ENCODE measurements at places on chromosomes 5 and 9. TPM values are rescaled to one million over a fixed set of nuclear protein-coding genes. Genes with fewer than 3 reads are reported as not detected.

The DBH gene
- not detected for polyA plus RNA-seq

The SLC27A6 gene
- not detected for polyA plus RNA-seq

The IRX1 gene
- polyA plus RNA-seq, result not detected

The AGXT2 gene
- polyA plus RNA-seq, result not detected

The FAM219A gene
- 12.9 TPM for polyA plus RNA-seq

The CCNO gene
- polyA plus RNA-seq, result not detected

The TSSK1B gene
- not detected for polyA plus RNA-seq

The HACD4 gene
- polyA plus RNA-seq, result 4.5 TPM

The PNPLA7 gene
- polyA plus RNA-seq, result 30.8 TPM

The FYB1 gene
- 4.2 TPM for polyA plus RNA-seq

The SLC34A3 gene
- polyA plus RNA-seq, result not detected

- peak; percentile 68 for DNase-seq
- H3K4me1 ChIP-seq, result peaks cover 8% of the 10 kb centered on the region
- H3K4me3 ChIP-seq, result no peak overlapping the region
- no peak overlapping the region for H3K27ac ChIP-seq
- no peaks in the 10 kb centered on the region for H3K27me3 ChIP-seq
- peaks cover 2% of the 10 kb centered on the region for H3K36me3 ChIP-seq
These were observed 37.4 kb downstream of the CPEB4 start for GRCh38 chr5:173925449-173926071.

DNA sequence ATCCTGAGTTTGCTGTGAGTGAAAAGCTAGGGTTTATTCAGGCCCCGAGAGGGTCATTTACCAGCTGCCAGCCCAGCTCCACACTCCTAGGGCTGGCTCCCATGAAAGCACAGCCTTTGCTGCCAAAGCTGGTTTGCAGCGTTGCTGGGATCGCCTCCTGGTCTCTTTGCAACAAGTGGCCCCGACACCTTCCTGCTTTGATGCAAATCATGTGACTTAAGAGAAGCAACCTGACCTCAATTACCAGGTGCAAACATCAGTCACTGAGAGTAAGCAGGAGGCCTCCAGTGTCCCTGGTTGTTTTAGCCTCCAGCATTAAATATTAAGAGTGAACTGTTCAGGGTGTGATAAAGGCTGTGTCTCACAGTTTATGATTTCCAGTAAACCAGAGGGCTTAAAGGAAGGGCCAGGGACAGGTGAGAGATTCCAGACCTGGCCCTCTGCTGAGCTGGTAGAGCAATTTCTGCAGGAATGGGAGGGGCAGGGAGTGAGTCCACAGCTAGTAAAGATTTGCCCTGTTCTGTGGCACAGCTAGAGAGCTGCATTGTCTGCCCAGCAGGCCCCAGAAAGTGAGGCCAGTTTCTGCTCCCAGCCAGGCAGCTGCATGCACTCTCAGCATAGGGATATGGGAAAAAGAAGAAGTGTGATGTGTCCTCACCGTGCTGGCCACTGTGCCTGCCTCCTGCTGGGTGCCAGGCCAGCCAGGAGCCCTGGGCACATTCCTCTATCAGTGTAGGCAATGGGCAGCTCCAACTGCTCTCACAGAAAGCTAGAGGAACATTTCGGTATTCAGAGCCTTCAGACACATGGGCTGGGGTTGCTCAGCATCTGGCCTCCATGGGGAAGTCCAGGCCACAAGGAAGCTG lies 58.0 kb downstream of the SLC22A5 start:
- H3K27ac ChIP-seq, result peak overlapping the region; percentile 94
- no peaks in the 10 kb centered on the region for H3K27me3 ChIP-seq
- DNase-seq, result peak; percentile 69
- no peak overlapping the region for H3K4me3 ChIP-seq

DNA sequence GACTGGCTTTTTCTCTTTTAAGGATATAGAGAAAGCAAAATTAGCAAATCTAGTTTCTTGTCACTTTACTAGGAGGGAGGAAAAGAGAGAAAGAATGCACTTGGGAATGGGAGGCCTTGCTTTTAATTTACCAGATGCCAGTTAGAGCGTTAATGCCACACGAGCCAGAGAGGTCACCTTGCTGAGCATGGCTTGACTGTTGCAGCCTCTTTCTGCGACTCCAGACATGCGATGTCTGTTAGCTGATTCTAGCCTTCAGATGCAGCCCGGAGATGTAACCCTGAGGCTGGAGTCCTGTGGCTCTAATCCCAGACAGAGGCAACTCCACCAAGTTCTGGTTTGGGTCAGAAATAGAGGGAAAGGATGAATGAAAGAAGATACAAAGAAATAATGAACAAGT lies 152.5 kb downstream of the TRIO start:
- DNase-seq, result no peak
- H3K4me3 ChIP-seq, result no peak overlapping the region
- no peak overlapping the region for H3K27ac ChIP-seq
- peaks cover 18% of the 10 kb centered on the region for H3K36me3 ChIP-seq
- no peaks in the 10 kb centered on the region for H3K27me3 ChIP-seq

GRCh38 chr9:116767219-116767618 lies 80.1 kb downstream of the TRIM32 start:
- DNase-seq, result no peak
- H3K36me3 ChIP-seq, result no peaks in the 10 kb centered on the region
- H3K27ac ChIP-seq, result no peak overlapping the region

DNA sequence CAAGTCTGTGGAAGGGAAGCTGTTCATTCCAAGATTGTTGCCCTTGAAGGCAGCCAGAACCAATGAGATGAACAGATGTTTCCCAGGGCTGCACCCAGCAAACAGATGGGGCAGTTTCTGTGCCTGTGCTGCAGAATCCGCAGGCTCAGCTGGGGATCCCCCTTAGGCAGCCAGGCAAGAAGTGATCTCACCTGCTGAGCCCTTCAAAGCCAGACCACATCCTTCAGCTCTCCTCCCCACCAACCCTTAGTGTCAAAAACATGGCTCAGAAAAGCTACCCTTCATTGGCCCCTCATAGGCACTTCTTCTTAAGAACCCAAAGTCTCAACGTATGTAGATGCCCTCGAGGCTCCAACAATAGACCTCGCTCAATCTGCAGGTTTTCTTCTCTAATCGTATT lies 626.7 kb downstream of the CCDC171 start:
- H3K36me3 ChIP-seq, result no peaks in the 10 kb centered on the region
- H3K4me3 ChIP-seq, result no peak overlapping the region
- no peak overlapping the region for H3K27ac ChIP-seq
- no peak for DNase-seq
- no peaks in the 10 kb centered on the region for H3K27me3 ChIP-seq

GRCh38 chr9:137611623-137612609 lies 6.4 kb downstream of the ARRDC1 start:
- no peak overlapping the region for H3K27ac ChIP-seq
- no peak for DNase-seq
- peaks cover 9% of the 10 kb centered on the region for H3K4me1 ChIP-seq
- H3K36me3 ChIP-seq, result peaks cover 27% of the 10 kb centered on the region
- H3K27me3 ChIP-seq, result no peaks in the 10 kb centered on the region

DNA sequence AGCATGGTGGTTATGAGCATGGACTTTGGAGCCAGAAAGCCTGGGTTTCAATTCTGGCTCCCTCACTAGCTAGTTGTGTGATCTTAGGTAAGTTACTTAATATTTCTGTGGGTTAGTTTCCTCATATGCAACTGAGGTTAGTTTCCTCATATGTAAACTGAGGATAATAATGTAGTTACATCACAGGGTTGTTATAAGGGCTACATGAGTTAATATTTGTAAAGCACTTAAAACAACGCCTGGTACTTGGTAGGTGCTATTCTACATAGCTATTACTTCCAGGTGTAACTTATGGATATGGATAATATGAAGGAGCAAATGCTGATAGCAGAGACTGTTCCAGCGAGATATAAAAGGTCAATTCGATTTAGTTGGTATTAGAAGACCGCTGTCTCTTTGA lies 69.4 kb upstream of the POU5F2 start:
- peaks cover 1% of the 10 kb centered on the region for H3K36me3 ChIP-seq
- H3K27ac ChIP-seq, result no peak overlapping the region
- no peaks in the 10 kb centered on the region for H3K27me3 ChIP-seq

GRCh38 chr9:84230355-84231145 lies 110.0 kb downstream of the SLC28A3 start:
- H3K36me3 ChIP-seq, result no peaks in the 10 kb centered on the region
- peaks cover 4% of the 10 kb centered on the region for H3K27me3 ChIP-seq
- no peak overlapping the region for H3K27ac ChIP-seq
- no peak for DNase-seq
- H3K4me1 ChIP-seq, result no peaks in the 10 kb centered on the region

DNA sequence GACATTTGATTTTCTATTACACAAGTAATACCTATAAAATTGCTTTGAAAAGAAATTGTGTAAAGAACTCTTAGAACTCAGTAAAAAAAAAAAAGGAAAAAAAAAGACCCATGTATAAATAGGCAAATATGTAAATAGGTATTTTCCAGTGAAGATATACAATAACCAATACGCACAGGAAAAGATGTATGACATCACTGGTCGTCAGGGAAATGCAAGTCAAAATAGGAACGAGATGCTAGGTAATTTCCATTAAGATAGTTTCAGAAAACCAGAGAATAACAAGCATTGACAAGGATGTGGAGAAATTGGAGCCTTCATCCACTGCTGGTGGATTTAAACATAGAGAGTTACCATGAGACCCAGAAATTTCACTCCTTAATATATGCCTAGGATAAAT lies 708.8 kb downstream of the MTRR start:
- peak; percentile 56 for DNase-seq
- peak overlapping the region; percentile 66 for H3K27ac ChIP-seq
- H3K4me3 ChIP-seq, result no peak overlapping the region
- H3K4me1 ChIP-seq, result peaks cover 8% of the 10 kb centered on the region

GRCh38 chr9:72497447-72498046 lies 23.9 kb upstream of the TMC1 start:
- no peak overlapping the region for H3K4me3 ChIP-seq
- DNase-seq, result no peak
- H3K4me1 ChIP-seq, result no peaks in the 10 kb centered on the region
- H3K27ac ChIP-seq, result no peak overlapping the region
- no peaks in the 10 kb centered on the region for H3K27me3 ChIP-seq

DNA sequence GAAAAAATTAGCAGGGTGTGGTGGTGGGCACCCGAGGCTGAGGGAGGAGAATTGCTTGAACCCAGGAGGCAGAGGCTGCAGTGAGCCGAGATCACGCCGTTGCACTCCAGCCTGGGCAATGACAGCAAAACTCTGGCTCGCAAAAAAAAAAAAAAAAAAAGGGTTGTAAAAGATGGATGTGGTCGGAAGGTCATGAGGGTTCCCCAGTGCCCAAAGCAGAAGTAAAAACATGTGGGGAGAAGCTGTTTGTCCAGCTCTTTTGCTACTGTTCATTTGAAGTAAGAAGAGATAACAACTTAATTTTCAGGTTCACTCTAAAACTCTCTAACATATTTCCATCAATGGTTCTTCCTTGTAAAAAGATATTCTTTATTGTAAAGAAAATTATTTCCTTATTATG lies 57.1 kb upstream of the GOLPH3 start:
- no peak overlapping the region for H3K4me3 ChIP-seq
- no peaks in the 10 kb centered on the region for H3K27me3 ChIP-seq
- no peak for DNase-seq

- no peaks in the 10 kb centered on the region for H3K36me3 ChIP-seq
- no peaks in the 10 kb centered on the region for H3K4me1 ChIP-seq
- no peaks in the 10 kb centered on the region for H3K27me3 ChIP-seq
- no peak overlapping the region for H3K27ac ChIP-seq
These were observed 63.7 kb upstream of the STXBP1 start for GRCh38 chr9:127548352-127548881.

DNA sequence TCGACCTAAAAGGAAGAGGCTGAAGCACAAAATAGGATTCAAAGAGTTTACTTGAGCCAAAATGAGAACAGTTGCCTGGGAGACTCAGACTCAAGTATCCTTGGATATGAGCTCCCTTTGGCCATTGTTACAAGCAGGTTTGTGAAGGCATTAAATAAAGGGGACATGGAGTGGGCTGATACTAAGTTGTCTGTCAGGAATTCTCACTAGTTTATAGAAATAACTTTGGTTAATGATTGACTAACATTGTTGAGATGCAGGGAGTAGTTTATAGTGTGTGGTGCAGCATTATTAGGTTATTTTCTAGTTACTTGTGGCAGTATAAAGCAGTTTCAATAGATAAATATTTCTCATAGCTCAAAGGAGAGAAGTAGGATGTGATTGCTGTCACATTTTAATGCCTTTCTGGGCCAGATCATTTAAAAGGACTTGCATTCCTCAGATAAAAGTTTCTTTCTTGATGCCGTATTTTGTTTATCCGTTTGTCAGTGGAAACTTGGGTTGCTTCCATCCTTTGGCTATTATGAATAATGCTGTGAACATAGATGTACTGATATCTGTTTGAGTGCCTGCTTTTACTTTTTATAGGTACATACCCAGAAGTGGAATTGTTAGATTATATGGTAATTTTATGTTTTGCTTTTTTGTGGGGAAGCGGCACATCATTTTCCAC lies 9.1 kb downstream of the AP3S1 start:
- H3K27me3 ChIP-seq, result no peaks in the 10 kb centered on the region
- no peak overlapping the region for H3K4me3 ChIP-seq
- H3K4me1 ChIP-seq, result no peaks in the 10 kb centered on the region
- no peak overlapping the region for H3K27ac ChIP-seq
- DNase-seq, result no peak

DNA sequence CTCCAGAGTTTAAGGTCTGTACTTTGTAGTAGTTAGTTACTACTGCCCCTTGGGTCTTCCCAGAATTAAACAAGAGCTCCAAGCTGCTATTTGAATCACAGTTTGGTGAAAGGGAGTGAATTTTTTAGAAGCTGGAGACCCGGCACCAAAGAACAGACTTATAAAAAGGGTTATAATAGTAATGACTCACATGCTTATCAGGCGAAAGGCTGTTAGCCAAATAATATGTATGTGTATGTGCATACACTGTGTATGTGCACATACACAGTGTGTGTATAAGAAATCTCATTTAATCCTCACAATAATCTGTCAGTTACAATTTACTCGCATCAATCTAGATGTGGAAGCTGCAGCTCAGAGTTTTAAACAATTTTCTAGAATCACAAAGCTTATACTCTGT lies 59.5 kb upstream of the ITGA1 start:
- no peaks in the 10 kb centered on the region for H3K4me1 ChIP-seq
- DNase-seq, result no peak
- no peaks in the 10 kb centered on the region for H3K27me3 ChIP-seq
- no peak overlapping the region for H3K27ac ChIP-seq
- no peak overlapping the region for H3K4me3 ChIP-seq

DNA sequence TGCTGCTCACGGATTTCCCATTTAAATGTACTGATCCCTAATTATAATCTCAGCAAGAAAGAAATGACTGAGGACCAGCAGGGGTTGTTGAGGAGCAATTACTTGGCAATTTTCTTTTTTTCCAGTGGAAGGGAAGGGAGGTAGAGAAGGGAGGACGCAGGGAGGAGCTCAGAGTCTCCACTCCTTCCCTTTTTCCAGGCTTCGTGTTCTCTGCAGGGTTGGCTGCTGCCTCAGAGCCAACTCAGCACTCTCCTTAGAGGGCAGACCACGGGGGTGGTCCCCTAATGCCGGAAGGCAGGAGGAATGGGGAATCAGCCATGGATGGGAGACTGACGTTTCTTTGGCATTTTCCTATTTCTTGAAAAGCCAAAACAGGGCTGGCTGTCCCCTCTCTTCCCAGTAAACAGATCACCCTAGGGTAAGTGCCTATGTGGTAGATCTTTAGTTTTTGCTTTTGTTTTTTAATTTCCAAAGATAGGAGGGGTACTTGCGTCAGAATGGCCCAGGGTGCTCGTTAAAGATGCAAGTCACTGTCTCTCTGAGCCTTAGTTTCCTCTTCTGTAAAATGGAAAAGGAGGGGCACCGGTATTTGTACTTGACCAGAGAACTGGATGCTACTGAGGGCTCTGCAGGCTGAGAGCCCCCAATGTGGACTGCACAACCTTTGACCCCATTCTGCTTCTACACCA lies 39.6 kb upstream of the LCP2 start:
- no peak for DNase-seq
- no peaks in the 10 kb centered on the region for H3K36me3 ChIP-seq
- H3K27me3 ChIP-seq, result no peaks in the 10 kb centered on the region
- H3K27ac ChIP-seq, result no peak overlapping the region

Data from B cell (primary cell).